ENCODE measurements at places on chromosomes 16 and 17. TPM values are rescaled to one million over a fixed set of nuclear protein-coding genes. Genes with fewer than 3 reads are reported as not detected.

GRCh38 chr17:45170280-45170930 lies 8.7 kb downstream of the HEXIM2 start:
- no peak for DNase-seq

DNA sequence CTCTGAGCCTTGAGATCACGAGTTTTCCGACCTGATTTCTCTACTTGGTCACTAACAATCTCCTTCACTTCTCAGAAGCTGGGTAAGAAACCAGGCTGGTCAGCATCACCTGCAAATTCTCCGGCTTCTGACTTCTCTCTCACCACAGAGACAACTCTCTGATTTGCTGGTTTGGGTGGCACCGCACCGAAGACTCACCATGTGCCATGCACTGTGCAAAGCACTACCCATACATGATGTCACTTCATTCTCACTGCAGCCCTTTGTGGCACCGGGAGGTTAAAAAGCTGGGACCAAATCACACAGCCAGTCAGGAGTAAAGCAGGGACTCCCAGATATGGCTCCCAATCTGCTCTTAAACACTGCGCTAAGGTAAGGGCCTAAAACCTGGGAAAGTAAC lies 647 bp downstream of the VAC14 start:
- peak; percentile 38 for DNase-seq

DNA sequence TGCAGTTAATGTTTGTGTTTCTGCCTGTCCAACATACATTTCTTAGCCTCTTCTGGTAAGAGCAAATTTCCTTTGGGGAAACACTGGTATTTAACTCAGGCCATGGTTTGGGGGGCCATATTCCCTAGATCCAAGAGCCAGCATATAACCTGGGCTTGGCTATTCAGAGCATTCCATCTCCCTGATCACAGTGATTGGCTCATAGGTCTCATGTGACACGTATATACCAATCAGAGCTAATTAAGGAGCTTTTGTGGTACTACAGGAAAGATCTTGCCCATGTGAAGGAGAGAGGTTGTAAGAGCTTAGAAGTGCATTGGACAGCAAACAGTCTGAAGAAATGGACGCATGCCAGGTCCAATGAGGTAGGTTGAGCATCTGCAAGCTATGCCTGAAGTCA lies 33.4 kb upstream of the GPR139 start:
- no peak for DNase-seq

DNA sequence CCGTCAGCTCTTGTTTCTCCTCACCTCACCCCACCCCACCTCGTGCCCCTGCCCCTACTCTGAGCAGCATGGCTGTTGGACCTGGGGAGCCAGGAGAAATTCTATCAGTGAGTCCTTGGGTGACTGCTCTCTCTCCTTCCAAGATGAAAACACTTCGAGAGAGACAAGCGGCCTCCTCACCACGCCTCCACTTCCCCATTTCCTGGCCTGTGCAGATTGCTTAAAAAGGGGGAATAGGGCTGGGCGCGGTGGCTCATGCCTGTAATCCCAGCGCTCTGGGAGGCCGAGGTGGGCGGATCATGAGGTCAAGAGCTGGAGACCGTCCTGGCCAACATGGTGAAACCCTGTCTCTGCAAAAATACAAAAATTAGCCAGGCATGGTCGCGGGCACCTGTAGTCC lies 9.5 kb downstream of the DLX4 start:
- no peak for DNase-seq

ERN2 gene
- not detected for total RNA-seq

ZG16B gene
- not detected for total RNA-seq

UMOD gene
- total RNA-seq: not detected

KRT28 gene
- total RNA-seq: not detected

GRCh38 chr17:7576432-7576937 lies 3.0 kb upstream of the CD68 start:
- DNase-seq: peak; percentile 32

CA4 gene
- total RNA-seq: not detected

GRCh38 chr16:89375021-89375420 lies 115.3 kb downstream of the ANKRD11 start:
- DNase-seq: no peak

- DNase-seq: no peak
Observed at GRCh38 chr16:55508271-55508921, 476 bp upstream of the LPCAT2 start.

DNA sequence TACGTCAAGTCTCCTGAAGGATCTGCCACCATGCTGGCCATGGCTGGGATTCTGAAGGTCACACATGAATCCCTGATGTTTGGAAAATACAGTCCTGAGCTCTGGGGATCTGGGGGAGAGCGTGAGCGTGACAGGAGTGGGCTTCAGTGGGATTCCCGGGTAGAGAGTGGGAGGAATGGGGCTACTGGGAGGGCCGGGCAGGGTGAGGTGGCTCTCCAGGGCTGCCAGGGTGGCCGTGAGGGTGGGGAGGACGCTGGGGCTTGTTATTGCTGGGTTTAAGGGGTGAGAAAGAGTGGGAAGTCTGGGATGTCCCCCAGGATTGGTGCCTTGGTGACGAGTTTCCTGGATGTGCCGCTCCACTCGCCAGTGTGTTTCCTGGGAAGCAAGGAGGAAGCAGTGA lies 31.3 kb downstream of the FOXL1 start:
- DNase-seq: no peak

GRCh38 chr17:47066841-47067682 lies 88.0 kb upstream of the RPRML start:
- peak; percentile 94 for DNase-seq

GRCh38 chr17:5897275-5897911 lies 172.8 kb upstream of the WSCD1 start:
- DNase-seq: no peak

DRC7 gene
- total RNA-seq: not detected

DNA sequence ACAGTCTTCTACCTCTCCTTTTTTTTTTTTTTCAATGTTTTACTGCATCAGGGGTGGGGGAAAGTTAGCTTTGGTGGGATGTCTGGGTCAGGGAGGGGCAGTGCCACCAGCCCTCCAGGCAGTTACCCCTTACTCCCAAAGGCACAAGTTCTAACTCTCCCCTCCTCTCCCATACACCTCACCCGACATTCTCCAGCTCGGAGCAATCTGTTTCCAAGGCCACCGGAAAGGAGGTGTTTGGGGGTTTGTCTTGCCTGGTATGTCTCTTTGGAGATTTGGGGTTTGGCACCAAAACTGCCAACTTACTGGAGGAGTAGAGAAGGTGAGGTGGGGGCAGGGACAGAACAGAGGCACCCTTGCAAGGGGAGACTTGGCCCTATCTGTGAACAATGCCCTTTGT lies 4.7 kb downstream of the DLX3 start:
- no peak for DNase-seq

DNA sequence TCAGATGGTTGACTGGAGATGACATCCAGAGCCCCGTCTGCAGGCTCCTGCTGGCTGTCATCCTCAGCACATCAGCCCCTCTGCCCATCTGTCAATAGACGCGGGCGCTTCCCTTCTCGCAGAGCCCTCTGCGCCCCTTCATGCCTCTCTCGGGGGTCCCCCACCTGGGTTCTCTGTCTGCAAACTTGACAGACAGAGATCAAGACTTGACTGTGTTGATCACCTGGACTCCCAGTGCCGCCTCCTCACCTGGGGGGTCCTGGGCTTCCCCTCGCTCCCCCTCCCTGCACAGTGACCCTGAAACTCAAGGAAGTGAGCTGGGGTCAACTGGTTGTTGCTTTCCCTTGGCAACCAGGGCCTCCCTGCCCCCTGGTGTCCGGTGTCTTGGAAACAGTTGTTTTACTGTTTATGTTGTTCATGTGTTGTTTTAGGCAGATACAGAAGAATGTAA lies 31.9 kb downstream of the RNF213 start:
- no peak for DNase-seq

DNA sequence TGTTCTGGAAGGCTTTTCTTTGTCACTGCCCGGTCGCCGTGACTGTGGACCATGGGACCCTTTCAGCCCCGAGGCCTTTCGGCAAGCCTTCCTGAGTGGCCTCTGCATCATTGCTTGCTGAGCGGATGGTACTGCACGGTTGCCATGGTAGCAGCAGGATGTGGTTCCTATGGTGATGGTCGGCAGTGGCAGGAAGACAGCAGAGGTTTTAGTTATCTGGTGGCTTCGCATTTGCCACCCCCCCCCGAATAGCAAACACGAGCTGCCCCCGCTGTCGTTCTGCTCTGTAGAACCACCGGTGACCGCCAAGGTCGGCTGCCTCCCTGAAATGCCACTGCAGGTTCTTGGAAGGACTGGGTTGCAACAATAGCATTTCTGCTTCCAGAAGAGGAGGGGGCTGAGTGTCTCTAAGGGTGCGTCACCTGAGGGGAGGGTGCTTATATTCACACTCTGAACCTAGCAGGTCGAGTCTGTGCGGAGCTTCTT lies 76.6 kb downstream of the CMIP start:
- no peak for DNase-seq

DNA sequence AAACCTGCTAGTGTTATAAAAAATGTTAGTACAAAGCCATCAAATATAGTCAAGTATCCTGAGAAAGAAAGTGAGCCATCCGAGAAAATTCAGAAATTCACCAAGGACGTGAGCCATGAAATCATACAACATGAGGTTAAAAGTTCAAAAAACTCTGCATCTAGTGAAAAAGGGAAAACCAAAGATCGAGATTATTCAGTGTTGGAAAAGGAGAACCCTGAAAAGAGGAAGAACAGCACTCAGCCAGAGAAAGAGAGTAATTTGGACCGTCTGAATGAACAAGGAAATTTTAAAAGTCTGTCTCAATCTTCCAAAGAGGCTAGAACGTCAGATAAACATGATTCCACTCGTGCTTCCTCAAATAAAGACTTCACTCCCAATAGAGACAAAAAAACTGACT lies 31.7 kb downstream of the RBBP6 start:
- DNase-seq: no peak

- no peak for DNase-seq
Observed at GRCh38 chr17:42321555-42321954, 33.3 kb downstream of the STAT5A start.

SLC52A1 gene
- not detected for total RNA-seq

GRCh38 chr17:42279776-42280630 lies 3.8 kb upstream of the STAT5B start:
- no peak for DNase-seq

WNT9B gene
- not detected for total RNA-seq

GAS2L2 gene
- total RNA-seq: not detected

- peak; percentile 88 for DNase-seq
Observed at GRCh38 chr16:68265078-68265920, 973 bp downstream of the SLC7A6 start.

- DNase-seq: peak; percentile 90
Observed at GRCh38 chr17:46192439-46193150, 634 bp downstream of the KANSL1 start.

TCF25 gene
- total RNA-seq: 143 TPM

- DNase-seq: no peak
Observed at GRCh38 chr16:22093996-22094395, 1.7 kb downstream of the VWA3A start.

GRCh38 chr16:3317315-3317999 lies 12.2 kb downstream of the ZNF75A start:
- DNase-seq: peak; percentile 10

DNA sequence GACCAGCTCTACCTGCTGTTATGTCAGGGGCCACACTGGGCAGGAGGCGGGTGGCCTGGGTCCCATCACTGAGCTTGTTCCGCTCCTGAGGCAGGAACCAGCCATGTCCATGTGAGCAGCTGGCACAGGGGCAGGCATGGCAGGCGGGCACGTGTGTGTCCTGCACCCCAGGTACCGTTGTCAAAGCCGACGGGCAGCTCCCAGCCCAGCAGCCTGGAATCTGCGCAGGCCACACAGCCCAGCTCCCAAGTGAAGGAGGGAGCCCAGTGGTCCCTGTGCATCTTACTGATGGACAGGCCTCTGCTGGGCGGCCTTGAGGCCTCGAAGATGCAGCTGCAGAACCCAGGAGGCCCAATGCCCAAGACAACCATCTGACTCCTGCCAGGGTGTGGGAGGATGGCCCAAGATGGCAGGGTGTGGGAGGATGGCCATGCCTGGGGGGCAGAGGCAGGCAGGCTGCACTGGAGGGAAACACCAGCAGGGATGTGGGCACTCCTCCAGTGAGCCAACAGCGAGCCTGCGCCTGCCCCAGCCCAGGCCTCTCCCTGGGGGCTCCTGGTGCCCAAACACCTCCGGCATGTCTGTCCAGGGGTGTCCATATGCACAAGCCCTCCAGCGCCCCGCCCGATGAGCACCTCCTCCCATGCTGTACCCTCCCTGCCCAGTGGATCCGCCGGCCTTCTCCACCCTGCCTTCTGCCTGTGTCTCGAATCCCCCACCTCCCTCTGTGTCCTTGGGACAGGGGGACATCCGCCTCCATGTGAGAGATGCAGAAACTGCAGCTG lies 12.8 kb downstream of the FAM83G start:
- DNase-seq: no peak
